Progenitor cell of endocrine pancreas (in vitro differentiated cells): ENCODE measurements at places on chromosomes 12 and 14. TPM values are rescaled to one million over a fixed set of nuclear protein-coding genes. Genes with fewer than 3 reads are reported as not detected.

DNA sequence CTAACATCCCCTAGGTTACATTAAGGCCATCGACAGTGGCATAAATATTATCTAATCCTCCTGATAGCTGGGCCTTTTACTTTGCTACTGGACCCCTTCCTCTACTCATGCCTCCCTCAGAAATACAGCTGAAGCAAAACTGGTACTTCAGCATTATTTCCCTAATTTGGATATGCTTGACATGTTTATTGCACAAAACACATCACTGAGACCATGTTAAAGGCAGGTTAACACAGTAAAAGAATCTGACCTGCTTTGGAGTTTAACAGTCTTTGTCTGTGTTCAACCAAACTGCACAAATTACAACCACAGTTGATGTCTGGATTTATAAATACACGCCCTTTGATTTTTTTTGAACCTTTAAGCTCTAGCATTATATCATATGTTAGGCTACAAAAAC is 156.6 kb downstream of the FOXA1 start:
- no peaks in the 10 kb centered on the region for H3K27me3 ChIP-seq
- peaks cover 20% of the 10 kb centered on the region for H3K36me3 ChIP-seq
- no peak overlapping the region for H3K27ac ChIP-seq
- no peak overlapping the region for H3K4me3 ChIP-seq
- DNase-seq, result no peak

- no peak overlapping the region for H3K4me3 ChIP-seq
- no peaks in the 10 kb centered on the region for H3K4me1 ChIP-seq
- H3K27me3 ChIP-seq, result no peaks in the 10 kb centered on the region
- H3K27ac ChIP-seq, result no peak overlapping the region
- no peaks in the 10 kb centered on the region for H3K36me3 ChIP-seq
- DNase-seq, result no peak
Observed at GRCh38 chr14:28596391-28596790, 170.2 kb upstream of the FOXG1 start.

DNA sequence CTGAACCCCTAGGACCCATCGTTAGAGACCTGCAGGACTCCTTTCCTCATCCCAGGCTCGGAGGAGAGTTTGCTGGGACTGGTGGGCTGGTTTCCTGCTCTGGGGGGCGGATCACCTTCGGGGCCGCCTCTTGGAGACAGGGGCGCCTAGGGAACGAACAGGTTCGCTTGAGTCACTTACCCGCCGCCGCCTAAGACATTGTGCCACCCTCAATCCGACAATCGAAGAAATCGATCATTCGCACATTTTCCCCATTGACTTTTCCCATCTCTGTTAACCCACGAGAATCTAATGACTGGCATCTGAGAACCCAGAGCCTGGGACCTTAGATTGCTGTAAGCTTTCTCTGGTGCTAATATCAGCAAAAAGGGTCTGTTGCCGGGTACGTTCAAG is 322 bp downstream of the SLC39A9 start:
- H3K4me3 ChIP-seq, result peak overlapping the region; percentile 96
- peaks cover 32% of the 10 kb centered on the region for H3K4me1 ChIP-seq
- no peaks in the 10 kb centered on the region for H3K27me3 ChIP-seq
- peak overlapping the region; percentile 100 for H3K27ac ChIP-seq
- DNase-seq, result no peak
- peaks cover 11% of the 10 kb centered on the region for H3K36me3 ChIP-seq

EIF2S3B gene
- 1.8 and 2.4 TPM in 2 replicates for total RNA-seq
